ENCODE measurements at places on chromosomes 7 and 10.

DNA sequence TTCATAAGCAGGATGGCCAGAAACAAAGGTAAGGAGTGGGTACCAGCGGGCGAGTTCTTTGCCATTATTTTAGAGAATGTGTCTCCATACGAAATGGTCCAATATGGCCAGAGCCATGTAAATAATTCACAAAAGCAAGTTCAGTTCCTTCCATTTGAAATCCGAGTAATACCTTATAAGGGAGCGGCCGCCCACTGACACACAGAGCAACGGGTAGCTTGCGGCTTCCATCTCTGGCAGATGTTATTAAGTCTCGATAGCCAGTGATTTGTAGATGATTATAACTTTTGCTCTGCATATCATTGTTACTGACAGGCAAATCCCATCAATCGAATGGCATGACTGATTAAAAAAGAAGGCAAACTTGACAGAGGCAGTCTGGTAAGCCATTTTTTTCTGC, 63.2 kb downstream of the GFRA1 start:
- no peak for DNase-seq

DNA sequence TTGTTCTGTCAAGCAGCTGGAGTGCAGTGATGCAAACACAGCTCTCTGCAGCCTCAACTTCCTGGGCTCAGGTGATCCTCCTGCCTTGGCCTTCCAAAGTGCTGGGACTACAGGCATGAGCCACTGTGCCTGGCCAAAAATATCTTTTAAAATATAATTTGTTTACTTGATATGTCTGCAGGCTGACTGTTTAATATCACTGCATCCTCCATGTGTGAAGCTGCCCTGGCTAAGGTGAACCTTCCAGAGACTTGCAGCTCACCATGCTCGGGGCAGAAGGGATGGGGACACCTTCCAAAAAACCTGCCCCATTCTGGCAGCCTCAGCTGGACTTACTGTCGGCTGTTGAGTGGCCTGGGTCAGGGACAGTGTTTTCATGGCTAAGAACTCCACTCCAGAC, 57.6 kb upstream of the DDC start:
- DNase-seq, result no peak

DNA sequence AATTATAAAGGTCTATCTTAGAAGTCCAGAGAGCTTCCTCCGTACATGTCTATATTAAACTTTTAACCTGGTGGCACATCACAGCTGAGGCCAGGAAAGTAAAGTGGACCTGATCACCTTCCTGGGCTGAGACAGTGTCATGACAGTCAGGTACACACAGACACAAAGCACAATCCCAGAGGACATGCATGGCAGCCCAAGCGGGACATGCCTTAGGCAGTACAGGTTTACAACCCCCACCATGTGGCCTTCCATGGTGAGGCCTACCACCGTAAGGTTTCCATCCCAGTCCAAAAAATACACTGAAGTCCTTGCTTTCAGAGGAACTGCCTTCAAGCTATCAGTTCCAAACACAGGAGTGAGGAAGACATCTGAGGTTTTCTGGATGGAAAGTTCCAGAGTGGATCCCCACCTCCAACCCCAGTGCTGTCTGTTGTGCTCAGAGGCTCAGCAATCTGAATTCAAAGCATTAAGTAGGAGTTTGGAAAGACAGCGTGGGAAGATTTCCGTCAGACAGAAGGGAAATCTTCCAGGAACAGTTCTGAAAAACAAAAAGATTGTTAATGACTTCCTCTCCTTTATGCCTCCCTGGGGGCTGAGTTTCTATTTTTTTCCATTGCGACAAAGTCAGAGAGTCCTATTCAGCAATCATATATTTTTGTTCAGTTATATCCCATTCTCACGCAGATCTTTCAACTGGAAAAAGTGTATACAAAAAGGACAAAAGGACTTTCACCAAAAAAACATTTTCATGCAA, 20.1 kb downstream of the IFIT3 start:
- no peak for DNase-seq

DNA sequence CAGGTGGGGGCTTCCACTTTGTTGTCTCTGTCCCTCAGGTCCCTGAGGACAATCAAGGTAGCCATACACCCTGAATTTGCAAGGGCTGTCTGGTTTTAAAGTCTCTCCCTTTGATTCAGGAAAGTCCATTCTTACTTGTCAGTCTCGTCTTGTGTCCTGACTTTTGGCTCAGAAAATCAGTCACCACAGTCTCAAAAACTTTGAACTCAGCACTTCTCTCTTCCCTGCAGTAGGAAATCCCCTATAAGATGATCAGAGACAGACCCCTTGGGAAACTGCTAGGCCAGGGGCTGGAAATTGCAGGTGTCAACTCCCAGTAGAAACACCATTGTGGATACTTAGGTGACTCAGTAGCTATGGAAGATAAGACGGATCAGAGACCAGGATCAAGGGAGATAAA, 73.1 kb downstream of the CDC123 start:
- no peak for DNase-seq

GRCh38 chr7:106552645-106553445, 108.1 kb downstream of the CCDC71L start:
- no peak for DNase-seq

GRCh38 chr10:88086187-88086960, 222.9 kb downstream of the PTEN start:
- DNase-seq, result no peak

DNA sequence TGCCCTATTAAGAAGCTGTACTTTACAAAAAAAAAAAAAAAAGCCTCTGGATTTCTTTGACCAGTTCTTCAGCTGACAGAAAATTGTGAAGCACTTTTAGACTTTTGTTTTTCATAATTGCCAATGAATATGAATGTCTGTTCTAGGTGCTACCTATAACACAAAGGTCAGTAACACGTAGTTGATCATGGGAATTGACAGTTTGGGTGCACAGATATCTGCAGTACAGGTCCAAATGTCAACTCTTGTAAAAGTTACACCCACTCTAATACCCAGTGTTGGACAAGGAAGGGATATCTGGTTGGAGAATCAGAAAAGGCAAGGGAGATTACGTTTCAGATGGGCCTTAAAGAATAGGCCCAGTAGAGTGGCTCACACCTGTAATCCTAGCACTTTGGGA, 1.8 kb downstream of the REEP3 start:
- DNase-seq, result no peak

GRCh38 chr7:17305387-17306171, 7.1 kb downstream of the AHR start:
- DNase-seq, result peak; percentile 48

GRCh38 chr7:150329331-150330120, 6.2 kb upstream of the ACTR3C start:
- no peak for DNase-seq

All from AG10803 (cell line).